ENCODE measurements at places on chromosomes 3 and 15.

- H3K27ac ChIP-seq = peak overlapping the region; percentile 79
- no peak overlapping the region for H3K4me3 ChIP-seq
- no peaks in the 10 kb centered on the region for H3K27me3 ChIP-seq
- peaks cover 8% of the 10 kb centered on the region for H3K36me3 ChIP-seq
- H3K4me1 ChIP-seq = peaks cover 60% of the 10 kb centered on the region
- no peak for DNase-seq
Observed at GRCh38 chr3:49387721-49388120, 24.1 kb downstream of the RHOA start.

GRCh38 chr3:81620849-81621248 lies 140.6 kb downstream of the GBE1 start:
- H3K36me3 ChIP-seq = no peaks in the 10 kb centered on the region
- no peak overlapping the region for H3K27ac ChIP-seq
- no peaks in the 10 kb centered on the region for H3K4me1 ChIP-seq

- H3K4me1 ChIP-seq = no peaks in the 10 kb centered on the region
- no peak overlapping the region for H3K27ac ChIP-seq
- no peak overlapping the region for H3K4me3 ChIP-seq
- H3K36me3 ChIP-seq = no peaks in the 10 kb centered on the region
- no peak for DNase-seq
- H3K27me3 ChIP-seq = no peaks in the 10 kb centered on the region
Observed at GRCh38 chr3:191762323-191762960, 301.5 kb downstream of the PYDC2 start.

DNA sequence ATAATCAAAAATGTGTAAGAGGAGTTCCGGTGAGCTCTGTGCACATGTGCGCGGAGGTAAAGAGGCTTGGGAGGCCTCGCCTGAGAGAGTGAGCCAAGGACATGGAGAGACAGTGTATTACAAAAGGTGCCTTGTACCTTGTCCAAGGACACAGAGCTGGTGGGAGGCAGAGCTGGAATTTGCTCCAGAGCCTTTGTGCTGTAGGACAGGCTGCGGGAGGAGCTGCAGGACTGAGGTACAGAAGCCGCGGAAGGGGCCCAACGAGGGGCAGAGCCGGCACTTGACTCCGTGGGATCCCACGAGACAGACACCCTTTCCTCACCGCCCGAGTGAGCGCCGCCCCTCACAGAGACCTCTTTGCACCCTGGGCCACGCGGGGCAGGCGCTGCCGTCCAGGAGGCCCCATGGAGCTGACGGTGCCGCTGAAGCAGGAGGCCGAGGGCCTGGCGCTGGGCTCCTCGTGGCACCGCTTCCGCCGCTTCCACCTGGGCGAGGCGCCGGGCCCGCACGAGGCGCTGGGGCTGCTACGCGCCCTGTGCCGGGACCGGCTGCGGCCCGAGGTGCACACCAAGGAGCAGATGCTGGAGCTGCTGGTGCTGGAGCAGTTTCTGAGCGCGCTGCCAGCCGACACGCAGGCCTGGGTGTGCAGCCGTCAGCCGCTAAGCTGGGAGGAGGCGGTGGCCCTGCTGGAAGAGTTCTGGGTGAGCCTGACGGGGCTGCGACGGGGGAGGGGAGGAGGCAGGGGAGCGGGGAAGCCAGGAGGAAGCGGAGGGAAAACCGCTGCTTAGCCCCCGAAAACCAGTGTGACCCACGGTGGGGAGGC lies 68.7 kb downstream of the SLTM start:
- DNase-seq = no peak
- H3K4me1 ChIP-seq = peaks cover 12% of the 10 kb centered on the region
- no peaks in the 10 kb centered on the region for H3K36me3 ChIP-seq
- peak overlapping the region; percentile 1 for H3K4me3 ChIP-seq

DNA sequence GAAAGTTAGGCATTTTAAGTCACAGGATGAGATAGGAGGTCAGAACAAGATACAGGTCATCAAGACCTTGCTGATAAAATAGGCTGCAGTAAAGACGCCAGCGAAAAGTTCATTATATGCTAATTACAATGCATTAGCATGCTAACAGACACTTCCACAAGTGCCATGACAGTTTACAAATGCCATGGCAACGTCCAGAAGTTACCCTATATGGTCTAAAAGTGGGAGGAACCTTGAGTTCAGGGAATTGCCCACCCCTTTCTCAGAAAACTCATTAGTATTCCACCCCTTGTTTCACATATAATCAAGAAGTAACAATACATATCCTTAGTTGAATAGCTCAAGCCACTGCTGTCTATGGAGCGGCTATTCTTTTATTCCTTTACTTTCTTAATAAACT lies 92.7 kb upstream of the PLXND1 start:
- no peak overlapping the region for H3K4me3 ChIP-seq
- H3K36me3 ChIP-seq = no peaks in the 10 kb centered on the region
- H3K4me1 ChIP-seq = no peaks in the 10 kb centered on the region
- no peak overlapping the region for H3K27ac ChIP-seq
- no peaks in the 10 kb centered on the region for H3K27me3 ChIP-seq
- DNase-seq = no peak

GRCh38 chr15:66921319-66921915 lies 144.0 kb upstream of the SMAD3 start:
- H3K27me3 ChIP-seq = no peaks in the 10 kb centered on the region
- peak overlapping the region; percentile 43 for H3K4me3 ChIP-seq
- DNase-seq = peak; percentile 74
- peak overlapping the region; percentile 67 for H3K27ac ChIP-seq
- H3K4me1 ChIP-seq = peaks cover 15% of the 10 kb centered on the region
- no peaks in the 10 kb centered on the region for H3K36me3 ChIP-seq
